Stimulated activated CD4-positive, alpha-beta T cell treated with anti-CD3 and anti-CD28 coated beads, Interleukin-1b, Interleukin-23, amount 100 ng/mL, for 1 hour (primary cell): ENCODE measurements at places on chromosomes 12 and 14.

- no peak for DNase-seq
Observed at GRCh38 chr14:57486767-57487379, 6.8 kb downstream of the CCDC198 start.

DNA sequence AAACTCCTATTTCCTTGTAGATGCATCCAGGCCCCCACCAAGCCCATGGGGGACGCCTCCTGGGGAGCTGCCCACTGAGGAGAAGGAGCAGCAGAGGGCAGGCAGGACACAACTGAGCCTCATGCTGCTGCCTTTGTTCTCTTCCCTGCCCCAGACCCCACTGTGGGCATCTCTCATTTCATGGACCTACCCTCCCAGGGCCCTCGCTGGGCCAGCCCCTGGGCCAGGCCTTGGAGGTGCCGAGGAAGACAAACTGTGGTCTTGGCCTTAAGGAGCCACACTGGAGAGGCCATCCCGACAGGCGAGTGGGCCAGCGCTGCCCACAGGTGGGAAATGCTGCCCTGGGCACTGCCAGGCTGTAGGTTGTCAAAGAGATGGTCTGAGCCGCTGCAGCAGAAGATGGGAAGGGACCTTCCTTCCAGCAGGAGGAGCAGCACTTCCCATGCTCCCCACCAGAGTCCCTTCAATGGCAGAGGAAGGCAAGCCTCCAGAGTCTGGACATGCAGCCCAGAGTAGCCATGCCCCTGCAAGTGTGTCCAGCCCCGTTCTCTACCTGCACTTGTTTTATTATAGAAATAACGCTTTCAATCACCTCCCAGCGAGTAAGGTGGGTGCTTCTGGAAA lies 147.4 kb downstream of the BCL11B start:
- no peak for DNase-seq

DNA sequence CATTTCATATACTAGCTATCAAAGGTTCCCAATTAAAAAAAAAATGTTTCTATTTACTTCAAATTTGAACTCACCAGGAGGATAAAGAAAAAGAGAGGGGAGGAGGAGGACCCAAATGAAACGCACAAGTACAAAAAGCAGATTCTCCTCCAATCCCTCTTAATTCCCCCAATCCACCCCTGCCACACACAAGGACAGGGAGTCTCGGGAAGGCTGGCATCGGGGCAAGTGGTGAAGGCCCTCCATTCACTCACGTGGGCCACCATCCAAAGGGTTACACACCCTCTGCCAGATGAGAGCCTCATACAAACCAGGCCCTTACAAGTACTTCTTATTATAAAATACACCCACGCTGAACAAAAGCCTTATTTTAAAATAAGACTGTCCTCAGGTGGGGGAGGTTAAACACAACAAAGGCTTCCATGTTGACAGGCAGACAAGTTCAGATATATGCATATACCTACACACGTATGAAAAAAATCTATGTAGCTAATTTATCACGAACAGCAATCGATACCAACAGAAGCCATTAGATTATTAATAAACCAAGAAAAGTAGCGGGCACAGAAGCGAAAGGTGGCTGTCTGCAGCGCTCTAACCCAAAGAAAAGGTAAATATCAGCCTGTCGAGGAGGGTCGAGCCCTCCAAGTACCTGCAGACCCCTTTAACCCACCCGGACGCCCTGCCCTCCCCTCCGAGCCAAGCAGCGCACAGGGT lies 1.5 kb downstream of the ATP2B1 start:
- DNase-seq = no peak

- no peak for DNase-seq
Observed at GRCh38 chr12:9636851-9637206, 29.1 kb upstream of the KLRB1 start.
